RWPE1 (cell line): ENCODE measurements at places on chromosomes 6 and 20.

DNA sequence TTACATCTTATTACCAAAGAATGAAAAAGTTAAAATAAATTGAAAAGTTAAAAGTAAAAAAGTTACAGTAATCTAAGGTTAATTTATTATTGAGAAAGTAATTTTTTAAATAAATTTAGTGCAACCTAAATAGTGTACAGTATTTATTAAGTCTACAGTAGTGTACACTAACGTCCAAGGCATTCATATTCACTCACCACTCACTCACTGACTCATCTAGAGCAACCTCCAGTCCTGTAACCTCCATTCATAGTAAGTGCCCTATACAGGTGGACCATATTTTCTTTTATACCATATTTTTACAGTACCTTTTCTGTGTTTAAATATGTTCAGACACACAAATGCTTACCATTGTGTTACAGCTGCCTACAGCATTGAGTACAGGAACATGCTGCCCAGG, 624.7 kb upstream of the NOX3 start:
- DNase-seq: no peak

DNA sequence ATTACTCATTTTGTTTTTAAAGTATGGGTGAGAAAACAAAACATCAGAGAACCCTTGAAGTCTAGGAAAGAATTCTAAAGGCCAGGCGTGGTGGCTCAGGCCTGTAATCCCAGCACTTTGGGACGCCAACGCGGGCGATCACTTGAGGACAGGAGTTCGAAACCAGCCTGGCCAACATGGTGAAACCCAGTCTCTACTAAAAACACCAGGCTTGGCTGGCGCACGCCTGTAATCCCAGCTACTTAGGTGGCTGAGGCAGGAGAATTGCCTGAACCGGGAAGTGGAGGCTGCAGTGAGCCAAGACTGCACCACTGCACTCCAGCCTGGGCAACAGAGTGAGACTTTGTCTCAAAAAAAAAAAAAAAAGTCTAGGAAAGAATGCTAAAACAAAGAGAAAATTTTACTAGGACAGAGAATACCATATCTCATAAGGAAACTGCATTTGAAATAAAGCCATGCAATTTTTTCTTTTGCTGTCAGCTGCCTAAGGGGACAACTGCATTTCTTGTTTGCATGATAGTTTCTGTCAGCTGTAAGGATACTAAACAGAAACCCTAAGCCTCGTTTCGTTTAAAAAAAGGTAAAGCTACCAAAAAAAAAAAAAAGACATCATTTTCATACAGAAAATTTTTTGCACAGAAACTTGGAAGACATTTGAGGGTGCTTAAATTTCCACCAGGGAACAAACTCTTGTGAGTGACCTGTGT, 32.1 kb downstream of the SMLR1 start:
- DNase-seq: no peak

DNA sequence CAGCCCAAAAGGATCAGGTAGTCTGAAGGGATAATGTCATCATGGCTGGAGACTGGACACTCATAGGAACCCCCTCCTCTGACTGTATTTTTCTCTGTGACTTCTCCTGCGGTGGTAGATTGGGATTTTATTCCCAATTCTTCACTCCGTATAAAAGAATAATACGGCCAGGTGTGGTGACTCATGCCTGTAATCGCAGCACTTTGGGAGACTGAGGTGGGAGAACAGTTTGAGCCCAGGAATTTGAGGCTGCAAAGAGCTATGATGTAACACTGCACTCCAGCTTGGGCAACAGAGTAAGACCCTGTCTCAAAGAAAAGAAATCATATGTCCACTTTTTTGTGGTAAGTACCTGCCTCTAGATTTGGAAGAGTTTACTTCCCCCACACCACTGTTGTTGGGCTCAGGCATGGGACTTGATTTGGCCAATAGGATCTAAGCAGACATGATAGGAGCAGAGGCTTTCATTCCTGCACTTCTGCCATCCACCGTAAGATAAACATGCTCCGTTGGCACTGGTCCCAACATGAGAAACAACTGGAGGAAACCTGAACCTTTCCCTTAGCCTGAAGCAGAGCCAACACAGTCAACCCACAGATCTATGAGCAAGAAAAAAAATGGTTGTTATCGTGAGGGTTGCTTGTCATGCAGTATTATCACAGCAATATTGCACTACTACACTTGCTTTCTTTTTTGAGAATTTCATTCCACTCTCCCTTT, 82.0 kb downstream of the JPH2 start:
- peak; percentile 74 for DNase-seq

DNA sequence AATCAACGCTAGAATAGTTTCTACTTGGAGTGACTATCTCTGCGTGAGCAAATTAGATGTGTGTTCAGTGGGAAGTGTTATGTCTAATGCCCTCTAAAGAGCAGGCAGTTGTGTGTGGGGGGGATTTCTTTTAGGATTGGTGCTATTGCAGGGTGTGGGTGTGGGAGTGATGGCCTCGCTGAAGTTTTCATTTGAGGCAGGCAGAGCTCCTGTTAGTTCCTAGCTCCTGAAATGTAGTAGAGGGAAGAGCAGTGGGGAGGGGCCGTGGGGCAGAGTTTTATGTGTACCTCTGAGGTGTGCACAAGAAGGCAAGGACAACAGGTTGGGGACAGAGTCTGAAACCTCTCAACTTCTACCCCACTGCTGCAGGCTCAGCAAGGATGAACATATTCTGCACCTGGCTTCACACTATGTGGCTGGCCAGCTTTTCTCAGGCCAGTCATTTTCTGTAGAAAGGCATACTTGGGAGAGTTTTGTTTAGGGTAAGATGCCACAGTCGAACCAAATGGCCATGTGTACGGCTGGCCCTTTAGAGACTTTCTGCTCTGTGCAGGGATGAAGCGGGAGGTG, 229.2 kb upstream of the SUPT3H start:
- no peak for DNase-seq

DNA sequence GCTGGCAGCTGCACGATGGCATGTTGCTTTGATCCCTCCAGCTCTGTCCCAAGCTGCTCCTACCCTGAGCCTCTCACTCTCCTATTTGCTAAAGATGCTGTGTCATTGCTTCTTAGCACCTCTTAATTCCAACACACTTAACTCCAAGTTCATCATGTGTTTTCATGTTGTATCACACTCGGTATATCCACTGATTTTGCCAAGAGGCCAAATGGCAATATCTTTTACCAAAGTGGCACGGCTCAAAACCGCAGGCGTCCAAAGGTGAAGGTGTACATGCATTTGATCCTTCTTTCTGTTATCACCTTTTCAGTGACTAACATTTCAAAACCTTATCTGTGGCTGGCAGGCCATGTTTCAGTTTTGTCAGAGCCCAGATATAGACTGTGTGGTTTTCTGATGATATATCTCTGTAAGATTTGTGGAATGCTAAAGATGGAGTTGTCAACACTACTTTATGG, 217.0 kb downstream of the TBX18 start:
- DNase-seq: no peak

DNA sequence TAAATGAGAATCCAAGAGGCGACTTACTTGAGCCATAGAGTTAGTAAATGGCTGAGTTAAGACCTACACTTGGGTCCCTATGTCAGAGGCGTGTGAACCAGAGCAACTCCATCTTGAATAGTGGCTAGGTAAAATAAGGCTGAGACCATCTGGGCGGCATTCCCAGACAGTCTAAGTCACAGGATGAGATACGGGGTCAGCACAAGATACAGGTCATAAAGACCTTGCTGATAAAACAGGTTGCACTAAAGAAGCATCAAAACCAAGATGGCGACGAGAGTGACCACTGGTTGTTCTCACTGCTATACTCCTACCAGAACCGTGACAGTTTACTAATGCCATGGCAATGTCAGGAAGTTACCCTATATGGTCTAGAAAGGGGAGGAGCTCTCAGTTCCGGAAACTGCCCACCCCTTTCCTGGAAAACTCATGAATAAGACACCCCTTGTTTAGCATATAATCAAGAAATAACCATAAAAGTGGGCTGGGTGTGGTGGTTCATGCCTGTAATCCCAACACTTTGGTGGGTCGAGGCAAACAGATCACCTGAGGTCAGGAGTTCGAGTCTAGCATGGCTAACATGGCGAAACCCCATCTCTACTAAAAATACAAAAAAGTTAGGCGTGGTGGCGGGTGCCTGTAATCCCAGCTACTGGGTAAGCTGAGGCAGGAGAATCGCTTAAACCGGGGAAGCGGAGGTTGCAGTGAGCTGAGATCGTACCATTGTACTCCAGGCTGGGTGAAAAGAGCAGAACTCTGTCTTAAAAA, 43.9 kb upstream of the EEF1A1 start:
- DNase-seq: no peak

DNA sequence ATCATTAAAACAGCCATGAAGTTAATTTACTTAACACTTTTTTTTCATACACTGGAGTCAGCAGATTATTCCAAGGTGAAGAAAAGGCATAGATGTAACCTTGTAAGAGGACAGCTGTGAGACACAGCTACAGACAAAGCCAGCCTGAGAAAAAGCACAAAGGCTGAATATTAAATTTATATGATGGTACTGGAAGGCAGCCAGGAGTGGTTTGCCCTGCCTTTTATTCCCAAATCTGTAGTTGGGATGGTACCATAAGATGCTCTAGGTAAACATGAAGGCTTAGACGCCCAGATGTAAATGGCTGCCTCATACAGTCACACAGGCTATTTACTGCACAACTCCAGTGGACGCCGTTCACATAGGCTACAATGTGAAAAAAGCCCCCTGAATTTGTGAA, 42.1 kb upstream of the LOC128125822 start:
- no peak for DNase-seq

DNA sequence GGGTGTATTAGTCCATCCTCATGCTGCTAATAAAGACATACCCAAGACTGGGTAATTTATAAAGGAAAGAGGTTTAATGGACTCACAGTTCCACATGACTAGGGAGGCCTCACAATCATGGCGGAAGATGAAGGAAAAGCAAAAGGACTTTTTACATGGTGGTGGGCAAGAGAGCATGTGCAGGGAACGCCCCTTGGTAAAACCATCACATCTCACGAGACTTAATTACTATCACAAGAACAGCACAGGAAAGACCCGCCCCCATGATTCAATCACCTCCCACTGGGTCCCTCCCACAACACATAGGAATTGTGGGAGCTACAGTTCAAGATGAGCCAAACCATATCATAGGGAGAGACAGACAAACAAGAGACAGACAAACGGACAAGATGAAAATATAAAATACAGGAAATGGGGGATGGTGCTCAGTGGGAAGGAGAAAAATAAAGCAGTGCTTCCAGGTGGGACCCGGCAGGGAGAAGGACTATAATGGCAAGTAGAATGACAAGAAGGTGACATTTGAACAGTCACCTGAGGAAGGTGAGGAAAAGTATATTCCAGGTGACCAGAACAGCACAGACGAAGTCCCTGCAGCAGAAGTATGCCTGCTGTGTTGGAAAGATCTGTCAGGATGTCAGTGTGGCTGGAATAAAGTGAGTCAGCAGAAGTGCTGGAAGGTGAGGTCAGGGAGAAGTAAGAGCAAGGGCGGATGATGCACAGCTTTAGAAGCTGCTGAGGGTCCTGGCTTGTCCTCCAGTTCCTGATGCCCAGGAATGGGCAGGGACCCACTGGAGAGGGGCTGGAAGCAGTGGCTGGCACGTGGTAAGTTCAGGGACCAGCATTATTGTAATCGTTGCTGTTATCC, 61.1 kb downstream of the SLC2A10 start:
- DNase-seq: no peak

- peak; percentile 52 for DNase-seq
Observed at GRCh38 chr6:75526502-75527127, 33.0 kb upstream of the FILIP1 start.

DNA sequence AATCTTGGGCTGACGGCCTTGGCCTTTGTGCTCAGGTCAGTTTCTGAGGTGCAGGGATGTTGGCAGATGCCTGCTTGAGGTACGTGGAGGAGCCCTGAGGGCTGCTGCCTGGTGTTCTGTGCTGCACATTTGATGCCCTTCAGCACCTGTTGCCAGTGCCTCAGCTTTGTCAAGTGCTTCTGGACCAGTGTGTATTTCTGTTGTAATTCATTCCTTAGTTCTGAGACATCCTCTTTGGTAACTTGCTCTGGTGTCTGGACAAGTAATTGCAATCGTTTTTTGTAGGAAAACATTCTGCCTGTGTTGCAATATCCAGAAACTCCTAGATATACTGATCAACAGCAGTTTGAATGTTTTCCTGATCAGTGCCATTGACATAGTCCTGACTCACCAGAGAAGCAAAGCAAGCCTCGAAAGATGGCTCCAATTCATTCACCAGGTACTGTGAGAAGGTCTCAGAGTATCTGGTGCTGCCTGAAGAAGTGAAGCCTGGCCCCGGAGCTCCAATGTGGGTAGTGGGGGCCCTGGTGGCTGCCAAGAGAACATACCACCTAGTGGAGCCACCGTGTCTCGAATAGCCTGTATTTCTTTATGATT, 26.7 kb downstream of the ZNF337 start:
- peak; percentile 70 for DNase-seq

GRCh38 chr20:18090044-18090443, 32.3 kb upstream of the OVOL2 start:
- DNase-seq: no peak

DNA sequence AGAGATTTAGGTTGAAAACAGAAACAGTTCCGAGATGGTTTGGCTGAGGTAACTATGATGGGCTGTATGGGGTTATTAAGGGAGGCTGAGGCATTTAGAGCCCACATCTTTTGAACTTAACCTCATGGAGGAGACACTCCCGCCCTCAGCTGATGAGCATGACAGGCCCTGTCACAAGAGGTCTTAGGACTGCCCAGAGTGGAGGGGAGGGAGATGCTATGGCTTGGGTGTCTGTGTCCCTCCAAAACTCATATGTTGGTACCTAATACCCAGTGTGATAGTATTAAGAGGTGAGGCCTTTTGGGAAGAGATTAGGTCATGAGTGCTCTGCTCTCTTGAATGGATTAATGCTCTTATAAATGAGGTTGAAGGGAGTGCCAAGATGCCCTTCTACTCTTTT, 126.6 kb downstream of the CDC5L start:
- DNase-seq: no peak

- no peak for DNase-seq
Observed at GRCh38 chr20:1857466-1857865, 37.7 kb upstream of the SIRPA start.

DNA sequence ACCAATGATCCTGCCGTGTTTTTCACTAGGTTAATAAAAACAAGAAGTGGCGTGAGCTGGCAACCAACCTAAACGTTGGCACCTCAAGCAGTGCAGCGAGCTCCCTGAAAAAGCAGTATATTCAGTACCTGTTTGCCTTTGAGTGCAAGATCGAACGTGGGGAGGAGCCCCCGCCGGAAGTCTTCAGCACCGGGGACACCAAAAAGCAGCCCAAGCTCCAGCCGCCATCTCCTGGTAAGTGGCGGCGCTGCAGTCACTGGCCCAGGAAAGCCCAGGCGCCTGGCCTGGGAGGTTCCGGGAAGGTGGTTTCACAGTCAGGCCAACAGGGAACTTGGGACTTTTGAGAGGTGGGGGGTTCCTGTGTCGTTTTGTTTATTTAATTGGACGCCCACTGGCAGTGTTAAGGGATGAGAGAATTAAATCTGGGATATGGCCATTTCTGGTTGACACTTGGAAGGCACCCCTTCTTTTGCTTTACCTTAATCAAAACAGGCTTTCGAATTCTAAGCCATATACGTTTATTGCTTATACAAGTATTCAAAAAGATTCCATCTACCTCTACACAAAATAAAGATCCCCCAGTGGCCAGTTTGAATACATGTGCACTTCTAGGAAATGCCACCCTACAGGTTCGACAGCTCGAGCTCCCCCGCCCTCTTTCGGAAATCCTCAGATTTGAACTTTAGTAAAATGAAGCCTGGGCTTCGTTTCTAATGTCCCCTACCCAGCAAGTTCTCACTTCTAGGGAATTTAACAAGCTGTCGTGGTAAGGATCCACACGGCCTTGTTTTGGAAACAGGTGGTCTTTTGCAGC, 138.9 kb downstream of the TMEM242 start:
- peak; percentile 74 for DNase-seq
